ENCODE measurements at places on chromosomes 7 and 10.

GRCh38 chr7:16644636-16645592, 640 bp downstream of the ANKMY2 start:
- DNase-seq = no peak

- DNase-seq = no peak
Measured at GRCh38 chr7:79337717-79338116, 115.8 kb downstream of the MAGI2 start.

DNA sequence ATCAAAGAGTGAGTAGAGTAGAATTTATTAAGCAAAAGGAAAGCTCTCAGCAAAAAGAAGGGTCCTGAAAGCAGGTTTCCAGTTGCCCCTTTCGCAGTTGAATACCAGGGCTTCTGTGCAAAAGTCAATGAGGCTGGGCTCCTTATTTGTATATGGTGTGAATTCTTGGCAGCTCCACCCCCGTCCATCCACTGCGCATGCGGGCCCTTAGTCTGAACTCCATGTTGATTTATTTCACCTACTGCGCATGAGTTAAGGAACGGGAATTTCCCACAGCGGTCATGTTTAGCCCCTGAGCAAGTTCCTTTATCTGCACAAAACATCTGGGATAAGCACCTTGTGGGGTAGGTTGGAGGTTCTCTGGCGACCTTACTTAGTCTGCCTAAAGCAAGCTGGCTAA, 325.6 kb downstream of the ZWINT start:
- no peak for DNase-seq

DNA sequence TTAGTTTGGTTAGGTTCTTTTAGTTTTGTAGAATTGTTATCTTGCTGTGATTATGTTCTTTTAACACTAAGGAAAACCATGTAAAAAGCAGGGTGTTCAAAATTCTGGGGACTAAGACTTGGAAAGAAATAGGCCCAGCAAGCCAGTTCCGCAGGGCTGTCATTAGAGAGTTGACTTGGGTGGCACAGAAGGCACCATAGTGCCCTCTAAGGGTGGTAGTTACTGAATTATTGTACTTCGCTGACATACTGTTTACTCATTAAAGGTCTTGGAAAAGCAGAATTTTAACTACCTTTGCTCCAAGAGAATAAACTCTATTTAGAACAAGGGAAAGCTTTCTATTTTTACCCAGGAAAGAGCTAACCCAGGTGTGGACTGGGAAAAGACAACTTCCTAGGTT, 86.5 kb downstream of the OTUD1 start:
- no peak for DNase-seq

DNA sequence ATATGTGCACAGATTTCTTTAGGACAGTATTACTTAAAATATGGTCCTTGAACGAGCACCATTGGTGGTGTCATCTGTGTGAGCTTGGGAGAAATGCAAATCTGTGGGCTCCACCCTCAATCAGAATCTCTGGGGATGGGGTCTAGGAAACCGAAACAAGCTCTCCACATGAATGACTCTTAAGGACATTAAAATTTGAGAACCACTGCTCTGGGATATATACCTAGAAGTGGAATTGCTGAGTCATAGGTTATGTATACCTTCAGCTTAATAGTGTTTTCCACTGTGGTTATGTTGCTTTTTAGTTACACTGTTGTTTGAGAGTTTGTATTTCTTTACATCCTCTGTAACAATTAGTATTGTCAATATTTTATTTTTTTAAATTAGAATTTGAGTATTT, 24.0 kb downstream of the ZNRF2 start:
- no peak for DNase-seq

DNA sequence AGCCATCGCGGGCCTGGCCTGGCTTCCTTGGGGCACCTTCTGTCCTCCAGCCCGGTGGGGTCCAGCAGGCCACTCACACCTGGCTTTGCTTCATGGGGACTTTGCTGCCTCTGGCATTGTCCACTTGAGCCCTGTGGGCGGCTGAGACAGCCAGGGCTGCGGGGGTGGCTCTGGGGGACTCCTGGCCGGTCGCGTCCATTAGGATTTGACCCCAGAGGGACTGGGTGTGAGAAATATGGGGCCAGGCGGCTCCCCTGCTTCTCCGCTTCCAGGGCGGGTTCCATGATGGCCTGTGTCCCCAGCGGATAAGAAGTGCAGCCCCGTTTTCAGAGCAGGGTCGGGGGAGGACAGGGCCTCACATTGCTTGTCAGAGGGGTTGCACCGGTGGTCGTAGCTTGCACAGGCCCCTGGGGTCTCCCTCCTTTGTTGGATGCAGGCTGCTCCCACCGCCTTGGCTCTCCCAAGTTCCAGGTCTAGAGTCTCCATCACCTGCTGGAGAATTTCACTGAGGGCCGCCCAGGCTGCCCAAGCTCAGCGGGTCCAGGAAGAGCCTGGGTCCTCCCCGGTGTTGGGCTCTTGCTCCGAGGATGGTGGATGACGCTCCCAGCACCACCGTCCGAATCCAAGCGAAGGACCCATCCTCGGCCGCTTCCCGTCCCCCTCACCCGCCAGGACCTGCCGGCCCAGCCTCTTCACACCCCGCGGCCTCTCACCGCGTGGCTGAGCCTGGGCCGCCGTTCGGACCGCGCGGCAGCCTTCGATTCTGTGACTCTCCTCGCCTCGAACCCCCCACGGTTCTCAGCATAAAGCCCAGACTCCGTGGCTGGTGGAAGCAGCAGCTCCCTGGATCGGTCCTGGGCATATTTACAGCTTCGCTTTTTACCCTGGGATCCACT, 140.1 kb downstream of the DYNC2I1 start:
- DNase-seq = no peak

GRCh38 chr10:97157578-97158095, 28.1 kb downstream of the SLIT1 start:
- DNase-seq = no peak

DNA sequence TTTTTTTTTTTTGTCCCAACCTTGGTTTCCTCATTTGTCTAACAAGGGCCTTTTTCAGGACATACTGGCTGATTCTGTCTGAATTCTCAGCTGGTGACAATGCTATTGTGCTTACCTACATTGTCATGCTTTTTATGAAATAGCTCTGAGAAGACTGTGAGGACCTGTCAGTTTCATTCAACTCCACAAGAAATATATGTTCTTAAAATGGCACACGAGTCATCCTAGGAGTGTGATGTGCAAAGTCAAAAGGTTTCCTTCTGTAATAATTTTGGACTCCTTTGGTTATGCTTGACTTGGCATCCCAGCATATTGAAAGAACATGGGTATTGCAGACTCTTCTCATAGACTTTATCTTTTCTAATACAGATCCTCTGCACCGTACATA, 316.0 kb downstream of the GFRA1 start:
- DNase-seq = no peak

DNA sequence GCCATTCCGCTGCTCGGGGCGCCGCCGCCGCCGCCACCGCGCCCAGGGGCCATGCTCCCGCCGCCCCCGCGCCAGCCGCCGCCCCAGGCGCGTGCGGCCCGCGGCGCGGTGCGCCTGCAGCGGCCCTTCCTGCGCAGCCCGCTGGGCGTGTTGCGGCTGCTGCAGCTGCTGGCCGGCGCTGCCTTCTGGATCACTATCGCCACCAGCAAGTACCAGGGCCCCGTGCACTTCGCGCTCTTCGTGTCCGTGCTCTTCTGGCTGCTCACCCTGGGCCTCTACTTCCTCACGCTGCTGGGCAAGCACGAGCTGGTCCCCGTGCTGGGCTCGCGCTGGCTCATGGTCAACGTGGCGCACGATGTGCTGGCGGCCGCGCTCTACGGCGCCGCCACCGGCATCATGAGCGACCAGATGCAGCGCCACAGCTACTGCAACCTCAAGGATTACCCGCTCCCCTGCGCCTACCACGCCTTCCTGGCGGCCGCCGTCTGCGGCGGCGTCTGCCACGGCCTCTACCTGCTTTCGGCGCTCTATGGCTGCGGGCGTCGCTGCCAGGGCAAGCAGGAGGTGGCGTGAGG, 383 bp downstream of the MARVELD1 start:
- peak; percentile 69 for DNase-seq

DNA sequence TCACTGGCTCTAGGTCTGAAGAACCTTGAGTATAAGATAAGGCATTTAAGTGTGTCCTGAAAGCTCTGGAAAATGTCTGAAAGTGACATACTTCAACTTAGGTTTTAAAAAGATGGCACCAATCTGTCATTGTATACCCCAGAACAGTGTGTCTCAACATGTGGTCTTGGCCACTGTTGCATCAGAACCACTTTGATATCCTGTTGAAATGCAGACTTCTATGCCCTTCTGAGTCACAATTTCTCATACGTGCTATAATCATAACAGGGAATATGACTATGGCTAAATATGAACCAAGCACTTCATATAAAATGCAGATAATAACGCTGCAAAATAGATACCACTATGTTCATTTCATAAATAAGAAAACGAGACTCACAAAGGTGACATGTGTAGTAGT, 38.0 kb upstream of the GPAM start:
- no peak for DNase-seq

DNA sequence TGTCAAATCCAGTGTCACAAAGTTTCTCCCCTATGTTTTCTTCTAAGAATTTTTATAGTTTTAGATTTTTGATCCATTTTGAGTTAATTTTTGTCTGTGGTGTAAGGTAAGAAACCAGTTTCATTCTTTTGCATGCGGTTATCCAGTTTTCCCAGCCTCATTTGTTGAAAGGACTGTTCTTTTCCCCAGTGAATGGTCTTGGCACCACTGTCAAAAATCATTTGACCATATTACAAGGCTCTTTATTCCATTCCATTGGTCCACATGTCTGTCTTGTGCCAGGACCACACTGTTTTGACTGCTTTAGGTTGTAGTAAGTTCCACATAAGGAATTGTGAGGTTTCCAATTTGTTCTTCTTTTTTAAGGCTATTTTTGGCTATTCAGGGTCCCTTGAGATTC, 64.0 kb downstream of the INPP5A start:
- DNase-seq = no peak

GRCh38 chr10:127872011-127872761, 20.6 kb downstream of the CLRN3 start:
- no peak for DNase-seq

- DNase-seq = no peak
Measured at GRCh38 chr7:916291-916941, 38.1 kb downstream of the ADAP1 start.

GRCh38 chr10:5743736-5744135, 59.1 kb downstream of the TASOR2 start:
- no peak for DNase-seq

GRCh38 chr7:41459623-41460261, 243.1 kb downstream of the INHBA start:
- DNase-seq = peak; percentile 5

GRCh38 chr7:2120841-2121830, 111.6 kb downstream of the MAD1L1 start:
- no peak for DNase-seq

DNA sequence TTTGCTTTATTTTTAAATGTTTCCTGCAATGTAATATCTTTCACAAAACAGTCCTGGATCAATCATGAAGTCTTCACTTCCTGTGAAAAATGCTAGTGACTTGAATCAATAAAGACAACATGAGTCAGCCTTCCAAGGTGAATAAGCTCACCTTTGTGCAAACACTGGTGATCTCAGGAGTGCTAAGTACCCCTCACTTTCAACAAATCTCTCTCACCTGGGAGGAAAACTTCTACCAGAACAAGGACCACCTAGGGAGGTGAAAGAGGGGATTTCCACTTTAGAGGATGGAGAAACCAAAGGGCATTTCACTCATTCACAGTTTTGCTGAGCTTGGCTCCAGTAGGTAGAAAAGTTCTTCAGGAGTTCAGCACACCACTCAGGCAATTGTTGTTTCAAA, 64.8 kb downstream of the CALD1 start:
- DNase-seq = no peak

GRCh38 chr10:12564173-12564572, 214.8 kb downstream of the CAMK1D start:
- DNase-seq = no peak

DNA sequence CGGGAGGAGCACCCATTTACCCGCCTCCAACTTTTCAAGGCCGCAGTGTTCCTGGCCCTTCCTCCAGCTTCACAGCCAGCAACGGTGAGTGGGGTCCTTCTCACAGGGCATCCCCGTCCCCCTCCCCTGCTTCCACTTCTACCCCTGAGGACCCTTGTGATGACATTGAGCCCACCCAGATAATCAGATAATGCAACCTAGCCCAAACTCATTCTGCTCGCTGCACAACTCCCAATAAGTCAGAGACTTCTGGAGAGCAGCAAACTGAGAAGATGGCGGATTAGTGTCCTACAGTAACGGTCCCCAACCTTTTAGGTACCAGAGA, 74.5 kb downstream of the OAT start:
- no peak for DNase-seq

DNA sequence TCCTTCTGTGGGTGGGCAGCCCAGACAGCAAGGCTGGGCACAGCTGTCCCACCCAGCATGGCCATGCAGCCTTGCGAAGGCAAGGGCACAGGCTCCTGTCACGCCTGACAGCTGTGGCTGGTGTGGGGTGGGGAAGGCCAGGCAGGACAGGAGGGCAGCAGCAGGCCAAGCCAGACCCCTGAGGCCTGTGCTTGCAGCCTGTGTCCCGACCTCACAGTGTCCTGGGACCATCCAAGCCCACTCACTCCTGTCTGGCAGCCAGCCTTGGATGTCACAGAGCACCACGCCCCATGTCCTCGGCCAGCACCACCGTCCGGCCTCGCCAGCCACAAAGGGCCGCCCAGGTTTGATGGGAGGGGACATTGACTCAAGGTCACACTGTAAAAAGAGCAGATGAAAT, 85.5 kb upstream of the LRRC4 start:
- no peak for DNase-seq

GRCh38 chr10:62540389-62540788, 166.2 kb downstream of the ZNF365 start:
- DNase-seq = no peak

GRCh38 chr7:104089612-104090011, 100.2 kb upstream of the RELN start:
- DNase-seq = no peak

GRCh38 chr10:44511601-44512000, 126.7 kb upstream of the CXCL12 start:
- DNase-seq = no peak

DNA sequence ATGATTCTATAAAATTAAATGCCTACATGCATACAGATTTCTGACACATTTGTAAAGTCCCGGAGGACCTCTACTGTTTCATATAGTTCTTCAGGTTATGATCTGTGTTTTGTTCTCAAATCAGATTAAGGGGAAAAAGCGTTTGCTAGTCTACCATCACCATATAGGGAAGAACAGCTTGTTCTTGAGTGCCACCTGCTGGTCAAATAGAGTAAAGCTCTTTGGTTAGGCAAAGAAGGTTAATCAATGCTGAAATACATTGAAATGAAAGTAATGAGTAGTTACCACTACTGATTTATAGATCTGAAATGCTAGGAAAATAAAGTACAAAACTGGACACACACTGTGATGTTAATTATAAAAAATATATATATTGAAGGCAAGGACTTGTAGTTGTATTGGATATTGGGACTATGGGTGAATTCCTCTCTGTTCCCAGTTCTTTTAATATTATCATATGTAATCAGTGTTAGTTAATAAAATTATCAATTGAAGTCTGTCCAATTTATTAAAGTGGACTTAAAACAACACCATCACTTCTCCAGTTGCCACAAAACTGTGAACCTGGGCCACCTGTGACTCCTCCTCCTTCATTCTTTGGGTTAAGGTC, 72.6 kb upstream of the PDLIM1 start:
- DNase-seq = peak; percentile 36

Measured in trophoblast cell (in vitro differentiated cells and primary cell).